ENCODE measurements at places on chromosomes 6 and 20.

- DNase-seq: no peak
These were observed 198.0 kb downstream of the SIM1 start for GRCh38 chr6:100266494-100267401.

- DNase-seq: no peak
These were observed 55.5 kb downstream of the TCP11 start for GRCh38 chr6:35085359-35086281.

DNA sequence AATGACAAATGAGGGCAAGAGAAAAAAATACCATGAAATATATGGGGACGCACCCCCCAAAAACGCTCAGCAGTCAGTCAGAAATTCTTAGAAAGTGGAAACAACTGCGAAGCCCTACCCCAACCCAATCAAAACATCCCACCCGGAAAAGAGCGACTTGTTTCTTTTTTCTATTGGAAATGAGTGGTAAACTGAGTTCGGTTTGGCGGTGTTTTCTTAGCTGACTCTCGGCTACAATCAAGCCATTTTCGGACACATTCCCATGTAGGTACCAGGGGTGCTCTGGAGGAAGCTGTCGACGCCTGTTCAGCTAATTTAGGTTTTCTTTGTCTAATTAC lies 1.9 kb upstream of the FOXF2 start:
- no peak for DNase-seq

GRCh38 chr6:73704260-73704659 lies 8.3 kb downstream of the CD109 start:
- DNase-seq: peak; percentile 24

DNA sequence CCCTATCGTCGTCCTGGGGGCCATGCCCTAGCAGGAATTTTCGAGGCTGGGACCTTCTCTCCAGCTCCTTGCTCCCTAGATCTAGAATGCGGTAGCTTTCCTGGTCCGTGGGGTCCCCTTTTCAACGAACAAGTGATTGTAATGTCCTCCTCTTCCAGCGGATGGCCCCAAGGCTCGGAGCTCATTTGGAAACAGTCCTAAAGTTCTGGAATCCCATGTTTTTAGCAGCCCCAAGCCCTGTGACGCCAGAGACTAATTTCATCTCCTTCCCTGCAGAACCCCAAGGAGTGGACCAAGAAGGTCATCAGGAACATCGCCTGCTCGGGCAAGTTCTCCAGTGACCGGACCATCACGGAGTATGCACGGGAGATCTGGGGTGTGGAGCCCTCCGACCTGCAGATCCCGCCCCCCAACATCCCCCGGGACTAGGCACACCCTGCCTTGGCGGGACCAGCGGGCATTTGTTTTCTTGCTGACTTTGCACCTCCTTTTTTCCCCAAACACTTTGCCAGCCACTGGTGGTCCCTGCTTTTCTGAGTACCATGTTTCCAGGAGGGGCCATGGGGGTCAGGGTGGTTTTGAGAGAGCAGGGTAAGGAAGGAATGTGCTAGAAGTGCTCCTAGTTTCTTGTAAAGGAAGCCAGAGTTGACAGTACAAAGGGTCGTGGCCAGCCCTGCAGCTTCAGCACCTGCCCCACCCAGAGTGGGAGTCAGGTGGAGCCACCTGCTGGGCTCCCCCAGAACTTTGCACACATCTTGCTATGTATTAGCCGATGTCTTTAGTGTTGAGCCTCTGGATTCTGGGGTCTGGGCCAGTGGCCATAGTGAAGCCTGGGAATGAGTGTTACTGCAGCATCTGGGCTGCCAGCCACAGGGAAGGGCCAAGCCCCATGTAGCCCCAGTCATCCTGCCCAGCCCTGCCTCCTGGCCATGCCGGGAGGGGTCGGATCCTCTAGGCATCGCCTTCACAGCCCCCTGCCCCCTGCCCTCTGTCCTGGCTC lies 48.5 kb downstream of the PYGB start:
- no peak for DNase-seq

DNA sequence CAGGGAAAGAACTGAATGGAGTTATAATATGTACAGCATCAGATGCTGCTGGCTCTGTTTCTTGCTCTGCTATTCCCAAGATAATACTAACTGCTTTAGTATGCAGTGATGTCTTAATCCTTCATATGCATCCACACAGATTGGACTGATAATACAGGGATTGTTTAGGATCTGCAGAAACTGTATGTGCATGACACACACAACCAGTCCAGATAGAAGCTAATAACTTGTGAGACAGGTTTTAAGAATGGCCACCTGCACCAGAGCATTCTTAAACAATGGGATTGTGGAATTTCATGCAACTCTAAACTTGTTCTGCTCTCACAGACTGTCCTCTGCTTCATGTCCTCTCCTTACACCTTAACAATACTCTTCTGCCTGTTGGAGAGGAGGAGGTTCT lies 90.9 kb downstream of the SPTLC3 start:
- no peak for DNase-seq

DNA sequence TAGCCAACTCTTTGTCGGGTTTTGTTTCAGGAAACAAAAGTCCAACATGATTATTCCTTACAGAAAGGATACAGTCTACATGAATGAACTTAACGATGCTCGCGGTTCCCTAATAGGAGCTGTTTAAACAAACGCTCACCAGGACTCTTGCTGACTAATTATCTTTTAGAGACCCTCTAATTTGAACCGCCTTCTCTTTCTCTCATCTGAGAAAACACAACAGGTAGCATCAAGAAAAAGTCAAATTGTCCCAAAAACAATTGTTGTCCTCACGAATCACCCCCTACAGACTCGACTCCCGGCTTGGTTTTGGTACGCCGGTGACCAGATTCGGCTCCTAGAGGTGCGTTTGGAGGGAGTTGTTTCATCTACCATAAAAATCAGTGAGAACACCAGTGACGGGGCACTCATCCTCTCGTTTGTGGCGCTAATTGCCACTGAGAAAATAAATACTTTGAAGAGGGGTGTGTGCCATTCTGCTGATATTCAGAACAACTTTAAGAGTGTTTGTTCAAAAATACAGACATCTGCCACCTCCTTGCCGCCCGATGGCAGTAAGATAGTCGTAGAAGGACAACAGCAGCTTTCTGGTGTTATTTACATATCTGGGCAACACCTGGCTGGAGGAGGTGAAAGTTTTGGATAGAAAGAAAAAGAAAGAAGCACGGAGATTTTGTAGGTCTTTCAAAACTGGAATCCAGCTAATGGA lies 1.1 kb upstream of the SIM1 start:
- no peak for DNase-seq
